ENCODE measurements at places on chromosomes 5 and 9.

DNA sequence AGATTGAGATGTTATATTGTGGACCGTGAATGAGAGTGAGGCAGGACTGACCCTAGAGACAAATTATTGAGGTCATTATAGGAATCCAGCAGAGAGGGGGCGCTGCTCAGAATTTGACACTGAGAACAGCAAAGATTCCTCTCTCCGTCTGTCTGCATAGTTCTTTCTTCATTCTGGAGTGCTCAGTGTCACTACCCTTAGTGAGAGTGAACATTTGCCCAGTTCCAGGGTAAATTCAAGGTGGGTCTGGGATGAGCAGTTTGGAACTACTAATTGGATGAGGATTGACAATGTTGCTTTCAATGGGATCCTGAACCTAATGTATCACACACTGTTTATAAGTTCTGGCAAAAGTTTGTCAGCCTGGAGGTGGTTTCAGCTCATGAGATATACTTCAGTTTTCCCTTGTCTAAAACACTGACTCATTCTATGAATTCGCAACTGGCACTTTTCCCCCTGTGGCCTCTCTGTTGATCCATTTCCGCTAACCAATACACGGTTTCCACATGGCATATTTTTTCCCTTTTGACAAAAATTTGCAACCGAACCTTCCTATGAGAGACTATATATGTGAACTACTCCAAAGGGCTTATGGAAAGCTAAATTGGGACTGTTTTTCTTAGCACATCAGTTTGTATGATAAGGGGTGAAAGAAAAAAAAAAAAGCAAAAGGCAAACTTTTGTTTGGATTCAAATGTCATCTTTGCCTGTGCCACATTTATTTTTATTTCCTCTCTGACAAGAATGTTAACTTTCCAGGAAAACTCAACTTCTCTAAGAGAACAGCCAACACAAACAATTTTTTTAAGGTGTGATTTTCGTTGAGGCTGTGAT lies 1240.7 kb upstream of the WWC1 start:
- DNase-seq = no peak

GRCh38 chr9:137138058-137138721 lies 764 bp upstream of the GRIN1 start:
- no peak for DNase-seq

DNA sequence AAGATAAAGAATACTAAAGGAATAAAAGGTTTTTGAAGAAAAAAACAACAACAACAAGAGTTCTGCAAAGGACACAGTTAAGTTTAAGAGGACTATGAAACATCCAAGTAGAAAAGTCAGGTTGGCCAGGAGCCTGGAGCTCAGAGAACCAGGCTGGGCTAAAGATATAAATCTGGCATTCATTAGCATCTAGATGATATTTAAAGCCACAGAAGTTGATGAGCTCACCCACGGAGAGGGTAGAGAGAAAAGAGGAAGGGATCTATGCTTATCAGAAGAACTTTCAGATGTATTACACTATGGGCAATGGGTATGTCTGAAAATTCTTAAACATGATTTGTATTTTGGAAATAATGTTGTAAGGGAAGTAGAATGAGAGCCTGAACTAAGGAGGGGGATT lies 9.9 kb downstream of the MIER3 start:
- DNase-seq = peak; percentile 47

- DNase-seq = no peak
Measured at GRCh38 chr5:62690421-62690820, 111.8 kb downstream of the LRRC70 start.

GRCh38 chr9:136714096-136714892 lies 1.9 kb downstream of the DIPK1B start:
- DNase-seq = no peak

- DNase-seq = no peak
Measured at GRCh38 chr5:129118405-129118804, 23.9 kb downstream of the ISOC1 start.

- no peak for DNase-seq
Measured at GRCh38 chr9:68919661-68920060, 94.3 kb downstream of the PRKACG start.

GRCh38 chr5:170619869-170620268 lies 116.0 kb downstream of the KCNIP1 start:
- no peak for DNase-seq

GRCh38 chr5:149317281-149318048 lies 27.8 kb upstream of the GRPEL2 start:
- DNase-seq = no peak

DNA sequence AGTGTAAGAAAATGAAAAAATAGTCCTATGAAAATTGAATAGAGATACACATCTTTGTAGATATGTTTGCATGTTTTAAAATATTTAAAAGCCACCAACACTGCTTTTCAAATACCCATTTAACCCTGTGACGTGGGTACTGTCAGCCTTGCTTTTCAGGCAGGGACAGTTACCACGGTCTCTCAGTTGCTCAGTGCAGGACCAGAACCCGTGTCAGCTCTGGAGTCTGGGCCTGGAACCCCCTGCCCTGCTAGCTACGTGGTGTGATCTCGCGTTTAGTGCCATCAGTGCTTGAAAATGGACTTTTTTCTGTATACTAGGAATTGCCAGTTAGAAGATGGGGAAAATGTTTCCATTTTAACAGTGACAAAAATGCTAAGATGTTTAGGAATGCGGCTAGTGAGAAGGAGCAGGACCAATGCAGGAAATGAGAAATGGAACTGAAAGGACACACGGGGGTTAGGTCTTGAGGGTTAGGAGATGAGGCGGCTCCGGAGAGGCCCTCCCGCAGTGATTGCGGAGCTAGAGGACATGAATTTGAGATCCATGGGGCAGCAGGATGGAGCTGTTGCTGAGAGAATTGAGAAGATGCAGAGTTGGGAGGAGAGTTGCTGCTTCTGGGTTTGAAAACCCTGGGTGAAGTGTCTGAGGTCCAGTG lies 13.7 kb downstream of the RNU6ATAC start:
- no peak for DNase-seq

DNA sequence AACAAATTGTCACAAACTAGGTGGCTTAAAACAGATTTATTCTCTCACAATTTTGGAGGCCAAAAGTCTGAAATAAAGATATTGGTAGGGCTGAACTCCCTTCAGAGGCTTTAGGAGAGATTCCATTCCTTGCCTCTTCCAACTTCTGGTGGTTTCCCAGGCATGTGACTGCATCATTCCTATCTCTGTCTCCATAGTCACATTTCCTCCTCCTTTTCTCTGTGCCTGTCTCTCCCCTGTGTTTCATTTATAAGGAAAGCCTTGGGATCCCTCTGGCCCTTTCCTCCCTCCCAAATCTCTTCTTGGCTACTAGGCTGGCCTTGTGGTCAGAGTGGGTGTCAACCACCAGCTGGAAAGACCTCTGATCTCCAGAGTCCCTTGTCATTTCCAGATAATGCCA lies 78.2 kb downstream of the SNX18 start:
- no peak for DNase-seq

DNA sequence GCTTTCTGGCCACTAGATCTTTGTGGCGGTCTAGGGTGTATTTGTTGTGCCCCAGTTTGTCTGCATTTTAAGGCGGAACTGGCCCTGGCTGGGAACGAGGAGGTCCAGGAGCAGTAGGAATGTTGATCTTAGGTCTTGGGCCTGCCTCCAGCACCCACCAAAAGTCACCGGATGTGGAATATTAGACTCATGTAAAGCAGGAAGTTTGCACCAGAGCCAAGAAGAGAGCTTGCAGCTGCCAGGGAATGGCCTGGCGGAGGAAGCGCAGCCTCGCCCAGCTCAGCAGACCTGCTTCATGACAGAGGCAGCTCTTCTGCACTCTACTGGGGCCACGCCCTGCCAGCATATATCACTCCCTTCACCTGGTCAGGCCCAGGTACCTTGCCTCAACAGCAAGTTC lies 3.3 kb downstream of the GPX3 start:
- no peak for DNase-seq

DNA sequence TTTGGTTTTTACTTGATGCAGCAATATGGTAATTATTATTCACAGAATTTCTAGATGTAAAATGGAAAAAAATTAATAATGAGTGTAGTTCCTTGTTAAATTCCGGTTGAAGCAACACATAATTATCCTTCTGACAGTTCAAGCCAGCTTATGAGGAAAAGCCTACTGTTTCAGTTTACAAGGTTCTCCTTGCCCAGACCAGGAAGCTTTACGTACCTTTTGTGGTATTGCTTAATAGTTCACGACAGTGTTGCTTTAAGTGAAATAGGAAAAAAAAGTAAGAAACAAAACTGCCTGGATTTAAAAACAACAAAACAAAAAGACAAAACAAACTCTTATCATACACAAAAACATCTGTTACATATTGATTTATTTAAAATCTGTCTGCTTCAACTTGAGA lies 547.3 kb upstream of the C9orf72 start:
- DNase-seq = no peak

GRCh38 chr5:157026789-157027424 lies 32.0 kb downstream of the HAVCR1 start:
- DNase-seq = no peak

GRCh38 chr5:14476786-14477435 lies 104.7 kb upstream of the OTULINL start:
- no peak for DNase-seq

DNA sequence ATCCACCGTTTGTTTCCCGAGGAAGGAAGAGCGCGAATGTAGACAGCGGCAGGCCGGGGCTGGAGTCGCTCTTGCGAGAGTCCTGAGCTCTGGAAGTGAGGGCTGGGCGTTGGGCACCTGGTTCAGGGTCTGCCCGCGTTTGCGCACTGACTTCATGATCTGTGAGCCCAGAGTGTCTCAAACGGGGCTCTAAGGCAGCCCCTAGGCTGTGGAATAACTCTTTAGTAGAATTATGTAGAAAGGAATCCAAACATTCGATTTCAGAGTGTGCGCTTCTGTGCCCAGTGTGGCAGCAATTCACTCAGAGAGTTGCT lies 478 bp upstream of the GGTA1 start:
- no peak for DNase-seq

DNA sequence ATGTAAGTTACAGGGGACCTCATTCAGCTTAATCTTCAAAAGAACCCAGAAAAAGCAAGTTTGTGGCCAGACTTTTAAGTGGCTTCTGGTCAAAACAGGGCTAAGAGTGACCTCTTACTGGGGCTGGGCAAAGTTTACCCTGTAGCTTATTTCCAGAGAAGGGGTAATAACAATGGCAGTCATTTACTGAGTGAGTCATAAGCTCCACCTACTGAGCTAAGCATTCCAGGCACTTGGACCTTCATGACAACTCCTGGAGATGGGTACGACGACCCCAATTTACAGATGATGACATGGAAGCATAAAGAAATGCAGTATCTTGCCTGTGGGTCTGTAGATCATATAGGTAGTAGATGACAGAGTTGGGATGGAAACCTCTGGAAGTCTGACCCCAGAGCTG lies 4.7 kb upstream of the GPR151 start:
- no peak for DNase-seq

DNA sequence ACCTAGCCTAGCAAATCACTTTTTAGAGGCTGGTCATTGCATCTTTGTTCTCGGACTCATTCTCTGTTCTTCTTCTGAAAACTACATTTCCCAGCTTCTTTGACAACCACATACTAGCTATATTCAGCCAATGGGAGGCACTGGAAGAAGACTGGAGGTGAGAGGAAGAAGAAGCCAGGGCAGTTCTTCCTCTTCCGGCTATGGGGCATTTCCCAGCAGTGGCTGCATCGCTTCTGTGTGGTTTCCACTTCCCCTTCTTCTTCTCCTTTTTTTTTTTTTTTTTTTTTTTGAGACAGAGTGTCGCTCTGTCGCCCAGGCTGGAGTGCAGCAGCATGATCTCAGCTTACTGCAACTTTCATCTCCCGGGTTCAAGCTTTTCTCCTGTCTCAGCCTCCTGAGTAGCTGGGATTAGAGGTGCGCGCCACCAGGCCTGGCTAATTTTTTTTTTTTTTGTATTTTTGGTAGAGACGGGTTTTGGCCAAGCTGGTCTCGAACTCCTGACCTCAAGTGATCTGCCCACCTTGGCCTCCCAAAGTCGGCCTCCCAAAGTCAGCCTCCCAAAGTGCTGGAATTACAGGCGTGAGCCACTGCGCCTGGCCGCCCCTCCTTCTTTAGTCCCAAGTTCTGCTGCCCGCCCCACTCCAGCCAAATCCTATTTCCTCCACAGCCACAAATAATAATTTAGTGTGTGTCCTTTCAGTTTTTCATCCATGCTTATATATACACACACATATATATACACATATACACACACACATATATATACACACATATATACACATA lies 6.9 kb upstream of the UBAP1 start:
- DNase-seq = no peak

DNA sequence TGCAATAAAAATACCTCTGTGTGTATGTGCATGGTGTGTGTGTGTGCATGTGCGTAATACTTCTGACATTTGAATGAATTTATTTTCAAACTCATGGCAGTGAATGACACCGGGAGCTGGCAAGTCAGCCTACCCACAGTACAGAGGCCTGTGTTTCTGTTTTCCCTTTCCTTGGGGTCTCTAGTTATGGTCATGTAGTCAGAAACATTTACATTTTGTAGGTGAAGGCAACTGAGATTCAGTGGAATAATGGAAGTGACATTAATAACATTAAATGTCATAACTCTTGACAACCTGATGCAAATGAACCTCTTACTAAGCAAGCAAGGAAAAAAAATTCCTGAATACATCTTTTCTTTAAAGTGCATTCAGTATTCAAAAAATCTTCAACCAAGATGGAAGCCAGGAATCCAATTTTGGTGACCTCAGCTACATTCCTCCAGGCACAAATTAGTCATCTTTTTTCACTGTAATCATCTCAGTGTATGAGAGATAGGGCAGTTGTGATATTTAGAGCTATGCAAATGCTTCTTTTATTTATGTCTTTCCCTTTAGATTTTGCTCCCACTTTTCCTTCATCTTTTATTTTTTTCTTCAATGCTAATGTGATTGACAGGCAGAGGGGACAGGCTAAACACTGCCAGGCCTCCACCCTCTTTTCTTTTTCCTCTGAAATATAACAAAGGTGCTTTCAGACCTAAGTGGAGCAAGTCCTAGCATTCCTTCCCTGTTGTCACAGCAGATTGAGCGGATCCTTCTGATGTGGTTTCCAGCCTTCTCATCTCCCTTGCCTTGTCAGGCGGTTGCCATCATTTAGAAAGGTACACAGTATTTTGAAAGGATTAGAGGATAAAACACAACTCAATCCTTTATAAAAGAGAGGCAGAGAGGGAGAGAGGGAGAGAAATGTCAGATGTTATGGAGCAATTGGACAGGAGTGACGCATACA lies 569.8 kb upstream of the ADAMTS16 start:
- no peak for DNase-seq

DNA sequence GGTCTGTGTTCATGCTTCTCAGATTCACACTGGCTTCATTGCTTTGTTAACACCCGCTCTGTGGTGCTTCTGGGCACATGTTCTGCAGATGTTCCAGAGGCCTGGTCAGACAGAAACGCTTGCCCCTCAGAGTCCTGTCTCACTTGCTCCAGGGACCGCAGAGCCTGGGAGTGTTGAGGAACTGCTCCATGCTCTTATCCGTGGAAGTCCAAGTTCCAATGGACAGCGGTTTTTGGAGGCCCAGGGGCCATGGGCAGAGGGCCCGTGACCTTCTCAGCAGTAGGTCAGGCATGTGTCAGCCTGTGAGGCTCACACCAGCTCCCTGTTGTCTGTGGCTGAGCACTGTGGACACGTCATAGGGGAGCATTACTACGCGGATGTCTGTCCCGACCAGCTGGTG lies 364.7 kb upstream of the IRX1 start:
- no peak for DNase-seq
